ENCODE measurements at places on chromosomes 4 and X. TPM values are rescaled to one million over a fixed set of nuclear protein-coding genes. Genes with fewer than 3 reads are reported as not detected.

TRIM75 gene
- not detected for total RNA-seq

APLN gene
- 1.3 TPM for total RNA-seq

LONRF3 gene
- total RNA-seq: 8.8 TPM

SSX4B gene
- not detected for total RNA-seq

SLITRK2 gene
- 0.37 TPM for total RNA-seq

ADAM29 gene
- not detected for total RNA-seq

ENOPH1 gene
- total RNA-seq: 26.3 TPM

DNASE1L1 gene
- total RNA-seq: 15.0 TPM

MAP3K15 gene
- total RNA-seq: 0.90 TPM

WDFY3 gene
- 58.5 TPM for total RNA-seq

GNL3L gene
- total RNA-seq: 39.6 TPM

MID1 gene
- 26.9 TPM for total RNA-seq

AWAT2 gene
- total RNA-seq: not detected

ADGRL3 gene
- 411 TPM for total RNA-seq

FAM47A gene
- total RNA-seq: not detected

GPRASP2 gene
- total RNA-seq: 7.9 TPM

CLGN gene
- total RNA-seq: not detected

STAG2 gene
- 170 TPM for total RNA-seq

IL9R gene
- total RNA-seq: 0.14 TPM

PFKFB1 gene
- total RNA-seq: not detected

PPP1R2C gene
- total RNA-seq: not detected

UFSP2 gene
- 170 TPM for total RNA-seq

SLC7A11 gene
- total RNA-seq: 0.61 TPM

HTR2C gene
- not detected for total RNA-seq

PLRG1 gene
- 99.1 TPM for total RNA-seq

SYTL5 gene
- 3.0 TPM for total RNA-seq

CLNK gene
- not detected for total RNA-seq

TMEM271 gene
- total RNA-seq: not detected

Measured in uterus (tissue), 4 donors.